ENCODE measurements at places on chromosomes 4 and X.

- no peak for DNase-seq
These were observed 97.1 kb downstream of the TMA16 start for GRCh38 chr4:163591614-163592020.

DNA sequence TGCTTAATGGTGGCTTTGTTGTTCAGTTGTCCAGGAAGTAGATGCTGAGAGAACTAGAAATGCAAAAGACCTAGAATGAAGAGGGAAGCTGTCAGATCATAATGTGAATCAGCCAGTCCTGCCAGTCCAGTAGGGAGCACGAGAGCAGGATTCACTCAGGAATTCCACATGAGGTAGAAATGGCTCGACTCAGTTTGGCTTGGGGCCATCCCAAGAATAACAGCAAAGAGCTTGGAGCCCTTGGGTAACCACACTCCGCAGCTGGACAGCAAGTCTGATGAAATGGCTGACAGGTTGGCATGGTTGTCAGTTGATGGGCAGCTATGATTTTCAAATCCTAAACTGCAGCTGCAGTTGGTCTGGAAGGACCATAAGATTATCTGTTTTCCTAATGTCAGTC lies 44.5 kb upstream of the WDR1 start:
- no peak for DNase-seq

GRCh38 chr4:152039023-152039481 lies 278.2 kb upstream of the GATB start:
- no peak for DNase-seq

- DNase-seq, result no peak
These were observed 73.0 kb upstream of the FRMPD4 start for GRCh38 chrX:12065251-12065650.

- no peak for DNase-seq
These were observed 101.2 kb downstream of the SMIM20 start for GRCh38 chr4:26015133-26015651.

GRCh38 chrX:106921637-106922036 lies 1.4 kb downstream of the CLDN2 start:
- DNase-seq, result no peak

DNA sequence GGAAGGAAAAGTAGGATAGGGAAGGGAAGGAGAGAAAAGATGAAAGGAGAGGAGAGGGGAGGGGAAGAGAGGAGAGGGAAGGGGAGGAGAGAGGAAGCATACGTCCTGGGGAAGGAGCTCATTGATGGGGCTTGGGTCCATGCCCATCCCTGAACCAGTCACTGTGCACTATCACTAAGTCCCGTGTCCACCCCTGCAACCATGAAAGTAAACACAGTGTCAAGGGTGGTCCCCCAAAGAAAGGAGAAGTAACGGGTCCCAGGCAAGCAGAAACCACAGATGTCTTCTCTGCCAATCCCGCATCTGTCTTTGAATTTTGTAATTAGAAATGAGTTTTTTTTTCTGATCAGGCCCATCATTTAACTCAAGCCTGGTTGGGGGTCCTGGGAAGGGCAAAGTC lies 55.2 kb downstream of the LGI2 start:
- no peak for DNase-seq

DNA sequence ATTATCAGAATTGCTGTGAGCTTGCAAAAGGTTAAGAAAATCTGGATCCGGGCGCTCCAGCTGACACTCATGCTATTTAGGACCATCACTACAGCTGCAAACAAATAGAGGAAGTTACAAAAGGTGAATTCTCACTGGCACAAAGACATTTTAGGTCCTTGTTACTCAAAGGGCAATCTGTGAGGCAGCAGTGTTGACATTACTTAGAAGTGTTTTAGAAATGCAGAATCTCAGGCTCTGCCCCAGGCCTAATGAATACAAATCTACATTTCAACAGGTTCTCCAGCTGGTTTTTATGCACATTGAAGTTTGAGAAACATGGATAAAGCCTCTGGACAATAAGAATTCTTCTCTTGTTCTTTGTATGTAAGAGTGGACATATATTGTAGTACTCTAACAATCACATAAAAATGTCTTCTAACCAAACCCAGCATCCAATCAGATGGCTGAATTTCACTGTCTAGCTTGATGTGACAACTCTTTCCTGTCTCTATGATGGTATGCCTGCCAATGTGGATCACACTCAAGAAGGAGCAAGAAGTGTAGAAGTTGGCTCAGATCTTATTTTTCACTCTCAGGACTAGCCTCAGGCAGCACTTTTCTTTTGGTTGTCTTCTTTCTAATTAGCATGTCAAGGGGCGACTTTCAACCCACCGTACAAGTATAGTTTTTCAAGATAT lies 18.8 kb downstream of the SLC7A11 start:
- DNase-seq, result no peak

- no peak for DNase-seq
These were observed 184.2 kb downstream of the MAML3 start for GRCh38 chr4:139969635-139970266.

- no peak for DNase-seq
These were observed 7.0 kb downstream of the TNIP3 start for GRCh38 chr4:121156822-121157769.

GRCh38 chr4:80878218-80878617 lies 152.3 kb upstream of the BMP3 start:
- no peak for DNase-seq

DNA sequence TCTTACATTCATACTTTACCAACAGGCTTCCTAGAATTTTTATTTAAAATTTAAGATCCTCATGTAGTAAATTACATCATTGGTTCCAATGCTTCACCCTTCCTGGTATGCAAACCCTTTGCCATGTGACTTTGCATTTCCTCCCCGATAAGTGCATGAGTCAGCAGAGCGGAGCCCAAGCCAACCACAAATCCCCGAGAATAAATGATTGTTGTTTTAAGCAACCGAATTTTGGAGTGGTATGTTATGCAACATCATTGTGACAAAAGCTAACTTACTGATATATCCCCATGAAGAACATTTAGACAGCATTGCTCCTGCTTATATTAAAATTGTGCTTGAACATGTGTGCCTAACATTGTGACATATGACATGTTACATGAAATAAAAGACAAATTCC lies 199.4 kb upstream of the DDX53 start:
- DNase-seq, result no peak

- DNase-seq, result no peak
These were observed 612 bp downstream of the CPLX1 start for GRCh38 chr4:825063-825970.

- DNase-seq, result no peak
These were observed 102.6 kb downstream of the LHFPL1 start for GRCh38 chrX:112577146-112577545.

DNA sequence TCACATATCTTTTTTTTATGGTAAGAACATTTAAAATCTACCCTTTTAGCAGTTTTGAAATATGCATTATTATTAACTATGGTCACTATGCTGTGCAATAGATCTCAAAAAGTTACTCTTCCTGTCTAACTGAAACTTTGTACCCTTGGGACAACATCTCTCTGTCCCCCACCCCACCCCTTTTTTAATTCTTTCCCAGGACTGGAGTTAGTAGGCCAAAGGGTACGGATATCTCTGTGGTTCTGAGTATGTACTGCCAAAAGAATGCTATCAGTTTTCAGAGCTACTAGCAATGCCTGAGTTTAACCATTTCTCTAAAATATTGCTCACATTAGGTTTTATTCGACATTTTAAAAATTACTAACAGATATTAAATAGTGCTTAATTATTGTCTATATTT lies 4.7 kb upstream of the FAM241A start:
- DNase-seq, result no peak

DNA sequence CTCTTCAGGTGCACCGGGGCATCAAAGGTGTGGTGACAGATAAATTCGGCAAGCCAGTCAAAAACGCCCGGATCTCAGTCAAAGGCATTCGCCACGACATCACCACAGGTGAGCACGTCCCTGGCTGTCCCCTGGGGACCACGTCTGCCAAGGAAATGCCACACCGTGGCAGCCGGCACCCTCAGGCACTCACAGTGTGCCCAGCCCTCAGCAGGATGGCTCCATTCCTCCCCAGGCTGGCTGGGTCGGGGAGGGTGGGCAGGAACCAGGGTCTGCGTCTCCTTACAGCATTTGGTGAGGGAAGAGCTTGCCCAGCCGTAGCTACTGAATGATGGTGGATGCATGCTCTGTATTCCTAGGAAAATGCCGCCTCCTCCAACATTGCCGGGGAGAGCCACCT lies 25.9 kb downstream of the CPZ start:
- no peak for DNase-seq

- no peak for DNase-seq
These were observed 48.6 kb downstream of the RPGR start for GRCh38 chrX:38278682-38279081.

DNA sequence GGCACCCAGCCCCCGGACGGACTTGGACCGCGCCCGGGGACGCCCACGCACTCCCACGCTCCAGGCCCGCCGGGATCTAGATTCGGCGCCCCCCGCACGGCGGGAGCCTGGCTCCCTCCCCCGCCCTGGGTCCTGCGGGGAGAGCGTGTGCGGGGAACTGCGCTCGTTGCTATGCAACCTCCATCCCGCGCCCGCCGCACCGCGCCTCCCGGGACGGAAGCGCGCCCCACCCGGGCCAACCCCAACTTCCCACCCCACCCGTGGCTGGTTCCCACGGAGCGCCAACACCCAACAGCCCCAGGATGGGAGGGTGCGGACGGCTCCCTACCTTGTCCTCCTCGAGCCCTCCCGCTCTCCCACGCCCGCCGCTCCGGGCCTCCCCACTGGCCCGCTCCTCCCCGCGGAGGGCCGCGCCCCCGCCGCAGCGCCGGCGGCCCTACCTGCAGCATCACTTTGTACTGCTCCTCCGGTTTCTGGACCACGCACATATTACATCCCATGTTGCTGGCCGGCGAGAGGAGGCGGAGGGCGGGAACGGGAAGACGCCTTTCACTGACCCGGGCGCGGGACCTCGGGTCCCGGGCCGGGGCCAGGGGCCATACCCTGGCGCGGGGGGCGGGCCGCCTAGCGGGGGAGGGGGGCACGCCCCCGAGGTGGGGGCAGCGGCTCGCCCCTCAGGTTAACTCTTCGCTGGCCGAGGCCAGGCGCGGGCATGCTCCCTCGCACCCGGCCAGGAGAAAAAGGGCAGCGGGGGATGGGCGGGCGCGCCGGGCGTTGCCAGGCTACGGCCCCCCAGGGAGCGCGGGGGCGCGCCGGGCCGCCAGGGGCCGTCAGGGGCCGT lies at the start of gene PDZD4:
Gene PDZD4, minus strand, starts transcription at position 746 of the 841 bp plus-strand sequence. Its CDS starts 246 bp downstream, at position 500.
- DNase-seq, result no peak

- no peak for DNase-seq
These were observed 60.0 kb downstream of the GAB1 start for GRCh38 chr4:143396695-143397094.

DNA sequence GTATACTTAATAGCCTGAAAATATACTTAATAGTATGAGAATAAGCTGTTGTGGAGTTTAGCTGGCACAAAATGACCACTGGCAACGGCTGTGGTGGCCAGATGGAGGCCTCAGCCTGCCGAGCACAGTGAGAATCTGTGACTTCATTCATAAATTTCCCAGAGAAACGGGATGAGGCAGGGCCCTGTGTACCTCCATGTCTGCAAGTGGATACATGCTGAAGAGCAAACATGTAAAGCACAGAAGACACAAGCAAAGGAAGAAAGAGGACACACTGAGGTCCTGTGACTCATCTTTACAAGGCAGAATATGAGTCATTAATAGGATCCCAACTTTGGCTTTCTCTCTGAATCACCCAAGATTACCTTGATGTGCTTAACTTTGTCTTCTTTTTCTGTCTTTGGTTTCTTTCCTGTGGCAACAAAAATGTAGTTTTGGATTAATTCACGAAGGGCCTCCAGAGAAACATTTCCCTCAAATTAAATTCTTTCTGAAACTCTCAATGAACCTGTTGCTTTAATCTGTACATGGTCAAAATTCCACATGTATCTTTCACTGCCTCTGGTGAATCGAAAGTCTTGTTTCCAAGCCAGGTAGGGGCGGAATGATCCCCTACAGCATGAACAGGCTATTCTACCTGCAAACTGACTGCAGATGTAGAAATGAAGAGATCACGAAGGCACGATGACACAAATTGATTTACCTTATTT lies 56.4 kb downstream of the IRF2 start:
- DNase-seq, result peak; percentile 60

DNA sequence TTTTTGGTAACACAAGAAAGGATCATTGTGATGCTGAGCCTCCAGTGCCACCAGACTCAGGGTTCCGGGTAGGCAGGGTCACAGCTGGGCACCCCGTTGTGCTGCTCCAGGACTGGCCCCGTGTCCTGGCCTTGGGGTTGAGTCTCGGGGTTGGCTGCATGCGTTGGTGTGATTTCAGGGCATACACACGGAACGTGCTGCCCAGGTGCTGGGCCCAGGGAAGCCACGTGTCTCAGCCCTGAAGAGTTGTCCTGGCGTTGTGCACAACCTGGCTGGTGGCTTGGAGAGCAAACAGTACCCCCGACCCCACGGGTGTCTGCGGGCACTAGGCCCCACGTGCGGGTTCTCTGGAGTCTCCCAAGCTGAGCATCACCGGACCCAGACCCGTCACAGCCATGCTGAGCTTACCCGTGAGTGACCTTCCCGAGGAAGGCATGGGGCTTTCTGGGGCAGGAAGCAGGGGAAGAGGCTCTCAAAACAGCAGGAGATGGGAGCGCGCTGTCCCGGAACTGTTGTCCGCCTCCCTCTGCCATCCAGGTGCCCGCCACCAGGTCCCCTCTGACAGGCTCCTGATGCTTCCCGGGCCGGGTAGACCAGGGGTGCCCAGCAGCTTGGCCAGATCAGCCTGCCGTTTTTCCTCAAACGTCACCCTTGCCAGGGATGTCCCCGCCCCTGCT lies 66.1 kb upstream of the ENPP6 start:
- DNase-seq, result peak; percentile 68

DNA sequence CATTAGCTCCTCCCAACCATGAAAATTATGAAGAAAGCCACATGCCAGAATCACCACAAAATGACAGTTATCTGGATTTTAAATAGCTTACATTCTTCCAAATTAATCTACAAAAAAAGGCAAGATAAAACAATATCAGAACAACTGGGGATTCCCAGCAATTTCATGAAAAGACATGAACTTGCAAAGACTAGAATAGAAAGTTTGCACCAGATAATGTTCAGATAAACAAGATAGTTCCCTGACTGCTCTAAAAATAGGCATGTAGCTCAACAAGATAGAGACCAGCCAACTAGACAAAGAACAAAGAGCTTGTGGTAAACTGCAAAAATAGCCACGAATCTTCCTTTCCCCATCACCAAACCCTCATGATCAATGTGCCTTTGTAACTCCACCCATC lies 30.3 kb upstream of the DDX53 start:
- no peak for DNase-seq

GRCh38 chr4:95108883-95109421 lies 351.2 kb downstream of the BMPR1B start:
- DNase-seq, result no peak
